ENCODE measurements at places on chromosomes 12 and 14.

DNA sequence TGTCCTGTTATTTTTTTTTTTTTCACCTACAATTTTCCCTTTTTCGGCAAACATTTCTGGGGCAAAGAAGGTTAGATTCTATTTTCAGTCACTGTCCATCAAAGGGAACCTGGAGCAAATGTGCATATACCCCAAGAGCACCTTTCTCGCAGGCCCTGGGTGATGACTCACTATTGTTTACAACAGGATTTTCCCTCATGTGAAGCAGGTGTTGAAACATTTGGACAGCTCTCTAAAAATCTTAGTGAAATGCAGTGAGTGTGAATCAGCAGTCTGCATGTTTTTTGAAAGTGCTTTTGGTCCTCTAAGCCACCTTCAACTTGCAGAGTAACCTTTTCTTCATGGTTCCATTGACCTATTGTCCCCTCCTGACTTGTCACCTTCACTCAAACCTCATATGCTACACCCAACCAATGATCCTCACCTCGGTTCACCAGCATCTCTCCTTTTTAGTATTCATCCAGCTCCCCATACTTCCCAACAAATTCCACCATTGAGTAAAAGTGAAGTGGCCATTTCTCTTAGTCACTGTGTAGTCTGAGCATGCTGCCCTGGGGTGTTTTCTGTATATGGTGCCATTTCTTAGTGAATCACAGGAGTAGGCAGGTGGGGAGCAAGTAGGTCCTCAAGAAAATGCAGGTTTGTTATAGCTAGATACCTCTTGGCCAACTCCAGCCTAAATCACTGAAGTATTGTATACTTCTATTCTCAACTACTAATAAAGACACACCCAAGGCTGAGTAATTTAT, 260.2 kb downstream of the BMP4 start:
- no peaks in the 10 kb centered on the region for H3K36me3 ChIP-seq
- DNase-seq, result no peak
- H3K4me1 ChIP-seq, result no peaks in the 10 kb centered on the region
- H3K27ac ChIP-seq, result no peak overlapping the region
- no peak overlapping the region for H3K4me3 ChIP-seq

- no peak overlapping the region for H3K27ac ChIP-seq
- H3K4me3 ChIP-seq, result no peak overlapping the region
- no peak for DNase-seq
- H3K27me3 ChIP-seq, result no peaks in the 10 kb centered on the region
- H3K4me1 ChIP-seq, result no peaks in the 10 kb centered on the region
- H3K36me3 ChIP-seq, result no peaks in the 10 kb centered on the region
These were observed 9.2 kb downstream of the AGAP2 start for GRCh38 chr12:57729321-57729844.

GRCh38 chr12:20629414-20630156, 65.5 kb upstream of the SLCO1C1 start:
- H3K4me1 ChIP-seq, result no peaks in the 10 kb centered on the region
- no peak overlapping the region for H3K27ac ChIP-seq
- DNase-seq, result no peak
- no peak overlapping the region for H3K4me3 ChIP-seq
- H3K36me3 ChIP-seq, result no peaks in the 10 kb centered on the region

DNA sequence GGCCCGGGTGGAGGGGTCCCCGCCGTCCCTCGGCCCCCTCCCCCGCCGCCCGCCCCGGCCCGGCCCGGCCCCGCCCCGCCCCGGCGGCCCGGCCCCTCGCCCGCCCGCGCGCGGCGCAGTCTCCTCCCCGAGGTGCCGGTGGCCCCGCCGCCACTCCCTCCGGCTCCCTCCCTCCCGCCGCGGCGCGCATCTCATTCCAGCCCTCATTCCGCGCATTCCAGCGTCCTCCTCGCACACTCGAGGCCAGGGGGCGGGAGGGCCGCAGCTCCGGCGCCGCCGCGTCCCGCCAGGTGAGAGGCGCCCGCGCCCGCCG, at the start of gene TEAD4:
Gene TEAD4 (plus strand): TSS at position 206 of the 313 bp plus-strand sequence.
- H3K4me1 ChIP-seq, result peaks cover 16% of the 10 kb centered on the region
- H3K36me3 ChIP-seq, result 0 out of 2 replicates have a peak, but pooled peaks cover 5% of the 10 kb centered on the region
- peak; percentile 93 for DNase-seq

GRCh38 chr12:92955997-92956663, 27.0 kb upstream of the EEA1 start:
- H3K4me1 ChIP-seq, result no peaks in the 10 kb centered on the region
- no peaks in the 10 kb centered on the region for H3K36me3 ChIP-seq
- H3K27me3 ChIP-seq, result no peaks in the 10 kb centered on the region
- no peak for DNase-seq
- peak overlapping the region; percentile 13 for H3K27ac ChIP-seq
- H3K4me3 ChIP-seq, result no peak overlapping the region

DNA sequence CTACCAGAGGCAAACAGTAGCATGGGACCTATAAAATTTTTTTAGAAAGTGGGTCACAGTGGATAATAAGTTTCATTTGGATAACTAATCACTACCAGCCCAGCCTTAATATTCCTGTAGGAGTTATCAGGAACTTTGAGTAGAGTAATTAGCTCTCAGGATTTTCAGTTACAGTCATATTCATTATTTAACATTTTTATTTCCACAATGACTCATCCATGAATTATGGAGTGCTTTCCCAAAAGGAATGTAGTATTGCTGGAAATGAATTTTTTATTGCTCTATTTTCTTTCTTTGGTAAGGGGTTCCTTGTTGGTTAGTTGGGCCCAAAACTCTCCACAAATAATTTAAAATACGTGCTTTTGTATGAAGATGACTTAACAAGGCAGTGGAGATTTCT, 53.7 kb downstream of the ERC1 start:
- H3K4me1 ChIP-seq, result peaks cover 37% of the 10 kb centered on the region
- no peaks in the 10 kb centered on the region for H3K27me3 ChIP-seq
- H3K36me3 ChIP-seq, result no peaks in the 10 kb centered on the region
- peak overlapping the region; percentile 63 for H3K27ac ChIP-seq
- no peak for DNase-seq
- H3K4me3 ChIP-seq, result no peak overlapping the region

GRCh38 chr12:57385586-57385985, 45.3 kb downstream of the R3HDM2 start:
- no peak overlapping the region for H3K27ac ChIP-seq
- no peaks in the 10 kb centered on the region for H3K36me3 ChIP-seq
- no peaks in the 10 kb centered on the region for H3K27me3 ChIP-seq
- DNase-seq, result no peak

DNA sequence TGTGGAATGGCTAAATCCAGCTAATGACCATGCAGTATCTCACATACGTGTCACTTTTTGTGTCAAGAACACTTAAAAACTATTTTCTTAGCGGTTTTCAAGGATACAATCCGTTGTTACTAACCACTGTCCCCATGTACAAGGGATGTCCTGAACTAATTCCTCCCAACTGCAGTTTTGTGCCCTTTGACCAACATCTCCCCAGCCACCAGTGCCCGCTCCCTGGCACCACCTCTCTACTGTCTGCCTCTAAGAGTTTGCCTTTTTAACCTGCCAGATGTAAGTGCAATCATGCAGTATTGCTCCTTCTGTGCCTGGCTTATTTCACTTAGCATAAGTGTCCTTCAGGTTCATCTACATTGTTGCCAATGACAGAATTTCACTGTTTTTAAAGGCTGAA, 315.7 kb downstream of the TMEM121 start:
- H3K4me3 ChIP-seq, result no peak overlapping the region
- no peaks in the 10 kb centered on the region for H3K4me1 ChIP-seq
- H3K27me3 ChIP-seq, result no peaks in the 10 kb centered on the region
- no peak for DNase-seq
- no peaks in the 10 kb centered on the region for H3K36me3 ChIP-seq

- H3K4me1 ChIP-seq, result peaks cover 11% of the 10 kb centered on the region
- peaks cover 56% of the 10 kb centered on the region for H3K36me3 ChIP-seq
- H3K27me3 ChIP-seq, result no peaks in the 10 kb centered on the region
- H3K27ac ChIP-seq, result peak overlapping the region; percentile 50
- H3K4me3 ChIP-seq, result peak overlapping the region; percentile 56
These were observed 692 bp downstream of the MYG1 start for GRCh38 chr12:53300187-53300586.

- no peak for DNase-seq
- H3K4me3 ChIP-seq, result no peak overlapping the region
- H3K27ac ChIP-seq, result no peak overlapping the region
- no peaks in the 10 kb centered on the region for H3K36me3 ChIP-seq
- H3K27me3 ChIP-seq, result no peaks in the 10 kb centered on the region
These were observed 249.2 kb downstream of the SLC41A2 start for GRCh38 chr12:104708891-104709290.

- H3K36me3 ChIP-seq, result no peaks in the 10 kb centered on the region
- no peaks in the 10 kb centered on the region for H3K4me1 ChIP-seq
- no peak for DNase-seq
- no peaks in the 10 kb centered on the region for H3K27me3 ChIP-seq
- H3K27ac ChIP-seq, result no peak overlapping the region
These were observed 126.6 kb downstream of the SLC6A15 start for GRCh38 chr12:84785951-84786350.
